ENCODE measurements at places on chromosomes 5 and 9. TPM values are rescaled to one million over a fixed set of nuclear protein-coding genes. Genes with fewer than 3 reads are reported as not detected.

TMEM174 gene
- not detected for total RNA-seq

LCN1 gene
- total RNA-seq = not detected

SH3GL2 gene
- under 0.01 TPM for total RNA-seq

FBN2 gene
- total RNA-seq = 5.1 TPM

CFAP77 gene
- not detected for total RNA-seq

NOXA1 gene
- 2.2 TPM for total RNA-seq

TOR4A gene
- total RNA-seq = 5.4 TPM

TMOD1 gene
- 0.84 TPM for total RNA-seq

HTR1A gene
- not detected for total RNA-seq

SCGB3A2 gene
- not detected for total RNA-seq

FGF10 gene
- total RNA-seq = not detected

FBXW11 gene
- 40.0 TPM for total RNA-seq

PNPLA7 gene
- 2.3 TPM for total RNA-seq

DBH gene
- 0.10 TPM for total RNA-seq

TSLP gene
- 0.21 TPM for total RNA-seq

TRIM32 gene
- 3.1 TPM for total RNA-seq

MOB3B gene
- 1.4 TPM for total RNA-seq

CLK4 gene
- 92.1 TPM for total RNA-seq

PHYKPL gene
- total RNA-seq = 38.4 TPM

PHF24 gene
- total RNA-seq = not detected

RNF20 gene
- total RNA-seq = 12.7 TPM

PCDHGA1 gene
- not detected for total RNA-seq

OR1J2 gene
- total RNA-seq = not detected

CCDC152 gene
- total RNA-seq = 0.63 TPM

KIAA0825 gene
- total RNA-seq = 2.5 TPM

PCDHGA4 gene
- 0.21 TPM for total RNA-seq

CER1 gene
- total RNA-seq = not detected

PCDHB13 gene
- not detected for total RNA-seq

PPP3R2 gene
- not detected for total RNA-seq

TAF1L gene
- under 0.01 TPM for total RNA-seq

CD72 gene
- total RNA-seq = 4.9 TPM

COL15A1 gene
- not detected for total RNA-seq

GABRP gene
- total RNA-seq = 0.10 TPM

SPATA6L gene
- total RNA-seq = 1.8 TPM

CARD9 gene
- total RNA-seq = 8.5 TPM

KCNV2 gene
- not detected for total RNA-seq

VCAN gene
- 549 TPM for total RNA-seq

OLFM1 gene
- total RNA-seq = 4.4 TPM

PCDHGA10 gene
- 0.52 TPM for total RNA-seq

RNF180 gene
- not detected for total RNA-seq

SLC34A3 gene
- total RNA-seq = not detected

PCDHA10 gene
- total RNA-seq = not detected

MVB12B gene
- 9.4 TPM for total RNA-seq

SLC46A2 gene
- 0.94 TPM for total RNA-seq

PCDHGA8 gene
- total RNA-seq = 0.10 TPM

FOXD4L5 gene
- total RNA-seq = under 0.01 TPM

SPINK6 gene
- not detected for total RNA-seq

TMEM215 gene
- not detected for total RNA-seq

OR1Q1 gene
- not detected for total RNA-seq

TMEFF1 gene
- total RNA-seq = not detected

LCN9 gene
- total RNA-seq = not detected

ADAMTS12 gene
- total RNA-seq = under 0.01 TPM

ASTN2 gene
- 3.1 TPM for total RNA-seq

NME5 gene
- not detected for total RNA-seq

CACNA1B gene
- under 0.01 TPM for total RNA-seq

F12 gene
- total RNA-seq = 0.52 TPM

All from mononuclear cell (primary cell).